Stimulated activated CD4-positive, alpha-beta T cell treated with anti-CD3 and anti-CD28 coated beads, Interleukin-15, amount 100 ng/mL, for 1 hour (primary cell): ENCODE measurements at places on chromosomes 3 and 15.

GRCh38 chr15:67997996-67998395 is 56.1 kb upstream of the PIAS1 start:
- no peak for DNase-seq

DNA sequence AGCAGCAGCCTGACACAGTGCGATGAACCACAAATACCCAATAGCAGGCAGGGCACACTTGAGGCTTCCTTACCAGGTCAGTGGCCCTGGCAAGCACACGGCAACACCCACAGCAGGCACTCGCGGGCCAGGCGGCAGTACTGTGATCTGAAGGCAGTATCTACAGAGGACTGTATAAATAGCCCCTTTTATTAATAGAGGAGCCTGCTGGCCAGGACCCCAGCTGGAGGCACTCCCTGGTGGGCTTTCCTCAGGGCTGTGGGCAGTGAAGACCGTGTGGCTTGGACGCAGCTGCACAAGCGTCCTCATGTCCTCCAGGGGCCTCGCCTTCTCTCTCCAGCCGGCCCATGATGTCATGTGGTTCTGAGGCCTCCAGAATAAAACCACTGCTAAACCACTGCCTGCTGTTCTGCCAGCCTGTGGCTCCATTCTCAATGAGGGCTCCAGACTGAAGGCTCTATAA is 44.1 kb downstream of the LRIG1 start:
- DNase-seq, result no peak

DNA sequence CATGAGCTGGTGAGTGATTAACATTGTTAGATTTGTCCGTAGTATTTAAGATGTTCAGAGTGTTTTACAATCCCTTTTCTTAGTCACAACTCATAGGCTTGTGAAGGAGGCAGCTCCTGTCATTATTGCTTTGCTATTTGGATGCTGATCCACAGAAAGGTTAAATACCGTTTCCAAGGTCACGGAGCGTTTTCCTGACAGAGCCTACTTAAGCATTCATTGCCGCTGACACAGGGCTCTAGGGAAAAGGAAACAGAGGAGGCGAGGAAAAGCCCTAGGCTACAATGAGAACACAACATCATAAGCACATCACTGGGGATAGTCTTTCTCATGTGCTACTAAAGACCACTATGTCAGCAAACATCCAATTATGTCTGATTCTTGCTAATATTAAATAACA is 38.5 kb upstream of the CPB1 start:
- DNase-seq, result no peak

- no peak for DNase-seq
These were observed 1.8 kb downstream of the ACAP2 start for GRCh38 chr3:195441051-195441450.

GRCh38 chr3:197753263-197753662 is 3.6 kb downstream of the FYTTD1 start:
- DNase-seq, result no peak

- DNase-seq, result no peak
These were observed 24.1 kb downstream of the PIGB start for GRCh38 chr15:55343168-55343567.

GRCh38 chr15:63945838-63946298 is 100.4 kb downstream of the DAPK2 start:
- DNase-seq, result no peak

GRCh38 chr3:123344175-123344906 is 104.5 kb downstream of the ADCY5 start:
- DNase-seq, result no peak

DNA sequence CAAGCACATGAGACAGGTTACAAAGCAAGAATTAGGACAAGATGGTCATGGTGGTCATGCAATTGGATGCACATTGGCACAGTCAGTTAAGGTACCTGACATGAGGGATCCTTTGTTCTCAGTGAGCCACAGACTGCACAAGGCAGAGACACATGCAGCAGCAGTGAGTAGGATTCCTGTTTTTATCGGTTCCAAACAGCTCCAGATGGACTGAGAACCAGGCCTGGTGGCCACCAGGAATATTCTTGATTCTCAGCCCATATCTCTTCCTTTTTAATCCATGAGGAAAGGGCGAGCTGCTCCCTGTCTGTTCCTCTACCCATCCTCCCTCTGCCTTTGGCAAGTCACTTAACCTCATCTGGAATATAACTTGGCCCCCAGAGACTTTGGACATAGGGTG is 410.8 kb downstream of the GAP43 start:
- DNase-seq, result no peak

DNA sequence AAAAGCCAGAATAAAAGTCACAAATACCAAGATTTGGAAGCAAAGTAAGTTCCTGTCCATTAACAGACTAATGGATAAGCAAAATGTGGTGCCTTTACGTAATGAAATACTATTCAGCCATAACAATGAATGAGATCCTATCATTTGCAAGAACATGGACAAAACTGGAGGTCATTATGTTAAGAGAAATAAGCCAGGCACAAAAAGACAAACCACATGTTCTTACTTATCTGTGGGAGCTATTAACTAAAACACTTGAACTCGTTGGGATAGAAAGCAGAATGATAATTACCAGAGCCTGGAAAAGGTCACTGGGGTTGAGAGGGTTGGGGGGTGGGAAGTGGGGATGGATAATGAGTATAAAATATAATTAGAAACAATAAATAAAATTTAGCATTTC is 1015.9 kb downstream of the OTOL1 start:
- no peak for DNase-seq

DNA sequence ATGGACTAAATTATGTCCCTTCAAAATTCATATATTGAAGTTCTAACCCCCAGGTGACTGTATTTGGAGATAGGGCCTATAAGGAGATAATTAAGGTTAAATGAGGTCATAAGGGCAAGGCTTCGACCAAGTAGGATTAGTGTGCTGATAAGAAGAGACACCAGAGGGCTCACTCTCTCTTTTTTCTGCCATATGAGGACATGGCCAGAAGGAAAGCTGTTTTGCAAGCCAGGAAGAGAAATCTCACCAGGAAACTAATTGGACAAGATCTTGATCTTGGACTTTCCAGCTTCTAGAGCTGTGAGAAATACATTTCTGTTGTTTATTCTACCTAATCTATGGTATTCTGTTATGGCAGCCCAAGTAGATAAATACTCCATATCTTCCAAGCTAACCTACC is 503.6 kb upstream of the NAALADL2 start:
- DNase-seq, result no peak

DNA sequence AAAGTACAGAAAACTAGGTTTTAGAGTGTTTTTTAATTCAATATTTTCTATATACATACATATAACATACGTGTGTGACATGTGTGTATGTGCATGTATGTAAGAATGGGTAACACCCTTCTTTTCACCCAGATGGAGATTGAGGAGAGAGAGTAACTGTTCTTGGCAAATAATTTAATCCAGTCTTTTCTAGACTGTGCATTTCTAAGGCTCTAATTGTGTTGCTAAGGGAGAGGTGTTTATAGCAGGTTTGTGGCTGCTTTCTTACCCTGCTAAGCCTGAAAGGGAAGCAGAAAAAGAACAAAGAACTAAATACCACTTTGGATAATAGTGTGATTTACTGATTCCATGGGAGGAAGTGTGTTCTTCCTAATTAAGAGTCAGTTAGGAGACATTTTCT is 46.0 kb upstream of the ALDH1L1 start:
- no peak for DNase-seq

GRCh38 chr3:9292516-9292915 is 43.1 kb upstream of the SRGAP3 start:
- DNase-seq, result no peak

GRCh38 chr3:11457135-11457534 is 184.9 kb downstream of the ATG7 start:
- no peak for DNase-seq

DNA sequence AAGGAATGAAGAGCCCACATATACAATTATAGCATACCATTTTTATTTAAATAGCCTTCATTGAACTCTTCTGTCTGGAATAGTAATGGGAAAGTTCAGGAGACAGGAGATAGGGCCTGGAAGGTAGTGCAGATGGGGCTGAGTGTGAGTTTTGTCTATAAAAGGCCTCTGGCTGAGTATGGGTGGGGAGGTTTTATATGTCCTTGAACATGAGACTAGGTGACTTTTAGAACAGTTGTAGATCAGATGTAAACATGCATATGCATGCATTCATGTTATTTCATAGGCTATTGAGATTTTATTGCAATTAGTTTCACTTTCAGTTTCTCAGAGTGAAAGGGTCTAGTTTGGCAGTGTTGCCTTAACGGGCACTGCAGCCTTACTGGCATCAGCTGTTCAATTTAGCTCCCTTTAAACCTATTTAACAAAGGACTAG is 27.1 kb downstream of the CGGBP1 start:
- DNase-seq, result no peak

DNA sequence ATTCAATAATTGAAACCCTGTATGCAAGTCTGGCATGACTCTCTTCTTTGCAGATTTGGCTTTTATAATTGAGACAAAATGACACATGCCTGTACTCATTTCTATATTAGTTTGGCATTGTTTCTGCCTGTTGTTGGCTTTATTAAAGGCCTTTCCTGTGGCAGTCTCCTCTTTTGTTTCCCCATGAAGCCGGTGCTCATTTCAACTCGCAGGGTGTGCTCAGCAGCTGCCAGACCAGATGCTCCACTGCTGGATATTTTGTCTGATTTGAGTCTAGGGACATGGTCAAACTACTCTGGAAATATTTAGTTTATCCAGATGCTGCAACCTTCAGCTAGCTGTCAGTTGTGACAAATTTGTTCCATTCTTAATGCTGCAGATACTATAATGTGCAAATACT is 445.3 kb downstream of the NAALADL2 start:
- no peak for DNase-seq

DNA sequence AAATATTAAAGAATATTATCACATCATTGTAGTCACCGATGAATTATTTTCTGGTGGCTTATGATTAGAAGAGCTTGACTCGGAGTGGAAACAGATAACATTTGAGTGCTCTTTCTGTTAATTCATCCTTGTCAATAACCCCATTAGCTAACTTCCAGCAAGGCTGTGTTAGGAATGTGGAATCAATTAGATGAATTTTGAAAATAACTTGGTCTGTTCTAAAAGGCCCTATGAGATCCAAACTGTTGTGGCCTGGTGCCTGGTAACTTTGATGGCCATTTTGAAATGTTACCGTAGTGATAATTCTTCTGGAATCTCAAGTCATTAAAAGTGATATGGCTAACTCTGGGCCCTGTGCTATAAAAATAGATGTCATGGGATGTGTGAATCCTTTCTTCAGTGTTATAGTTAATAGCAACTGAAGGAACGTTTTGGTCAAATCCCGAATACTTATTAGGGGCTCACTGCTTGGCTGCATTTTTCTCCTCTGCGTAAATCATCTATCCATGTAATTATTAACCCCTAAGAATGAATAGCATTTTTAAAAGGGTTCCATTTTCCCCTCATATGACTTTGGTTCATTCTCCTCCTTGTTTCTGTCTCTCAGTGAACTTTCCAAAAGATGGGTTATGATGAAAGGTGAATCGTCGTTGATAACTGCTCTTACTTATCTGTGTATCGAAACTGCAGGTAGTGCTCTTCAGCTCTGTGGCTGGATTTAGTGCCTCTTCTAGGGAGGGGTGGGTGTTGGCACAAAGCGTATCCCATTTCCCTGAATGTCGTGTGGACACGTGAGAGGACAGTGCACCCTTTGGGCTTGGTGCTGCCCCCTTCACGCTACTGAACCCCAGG is 82.7 kb downstream of the IGF1R start:
- no peak for DNase-seq

GRCh38 chr3:181729341-181729869 is 17.7 kb downstream of the SOX2 start:
- DNase-seq, result no peak

- DNase-seq, result no peak
These were observed 142.9 kb downstream of the ATG7 start for GRCh38 chr3:11415099-11415498.

DNA sequence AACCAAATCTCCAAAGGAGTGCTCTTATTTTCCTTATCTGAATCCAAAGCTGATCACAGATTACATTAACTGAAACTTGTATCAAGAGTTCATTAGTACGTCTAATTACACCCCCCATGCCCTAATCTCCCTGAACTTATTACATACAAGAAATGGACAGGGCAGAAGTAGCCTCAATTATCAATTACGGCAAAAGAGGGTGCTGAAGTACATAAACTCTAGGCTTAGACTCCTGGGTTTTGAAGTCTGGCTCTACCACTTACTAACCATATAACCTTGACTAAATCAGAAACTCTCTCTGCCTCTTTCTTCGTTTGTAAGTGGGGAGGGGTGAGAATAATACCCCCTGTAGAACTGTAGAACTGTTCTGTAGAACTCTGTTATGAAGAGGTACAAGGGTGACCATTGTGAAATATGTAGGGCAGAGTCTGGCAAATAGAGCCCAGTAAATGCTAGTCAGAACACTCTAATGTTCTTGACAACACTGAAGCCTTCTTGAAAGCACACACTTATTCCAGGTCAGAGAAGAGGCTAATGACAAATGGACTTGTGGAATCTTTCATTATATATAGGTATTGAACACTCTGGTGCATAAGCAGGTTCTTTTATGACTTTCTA is 19.6 kb upstream of the OR5K4 start:
- no peak for DNase-seq

DNA sequence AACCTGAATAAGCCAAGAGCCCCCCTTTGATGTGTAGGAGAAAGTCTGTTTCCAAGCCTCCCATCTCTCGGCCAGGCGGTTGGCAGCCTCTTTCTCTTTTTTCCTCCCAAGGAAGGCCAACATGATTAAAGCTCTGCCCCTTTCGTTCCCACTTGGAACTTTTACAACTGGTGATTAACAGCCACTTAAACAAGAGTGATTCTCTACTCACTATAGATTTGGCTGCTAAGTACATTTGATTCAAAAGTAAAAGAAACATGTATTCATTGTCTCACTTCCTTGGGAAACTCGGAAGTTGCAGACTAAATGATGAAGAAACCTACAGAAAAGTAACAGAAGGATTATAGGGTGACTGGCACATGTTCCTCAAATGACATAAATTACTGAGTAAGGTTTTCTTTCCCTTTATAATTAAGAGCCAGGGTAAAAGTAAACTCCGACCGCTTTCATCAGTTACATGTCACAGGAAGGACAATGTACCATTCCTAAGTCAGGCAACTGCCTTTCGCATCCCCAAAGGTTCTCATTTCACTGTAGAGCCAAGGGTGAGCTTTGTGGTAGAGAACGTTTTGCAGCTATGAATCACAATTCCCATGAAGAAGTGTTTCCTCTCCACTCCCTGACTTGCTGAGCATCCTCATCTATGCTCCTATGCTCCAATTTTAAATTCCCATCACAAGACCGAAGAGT is 72.7 kb downstream of the MB21D2 start:
- no peak for DNase-seq

DNA sequence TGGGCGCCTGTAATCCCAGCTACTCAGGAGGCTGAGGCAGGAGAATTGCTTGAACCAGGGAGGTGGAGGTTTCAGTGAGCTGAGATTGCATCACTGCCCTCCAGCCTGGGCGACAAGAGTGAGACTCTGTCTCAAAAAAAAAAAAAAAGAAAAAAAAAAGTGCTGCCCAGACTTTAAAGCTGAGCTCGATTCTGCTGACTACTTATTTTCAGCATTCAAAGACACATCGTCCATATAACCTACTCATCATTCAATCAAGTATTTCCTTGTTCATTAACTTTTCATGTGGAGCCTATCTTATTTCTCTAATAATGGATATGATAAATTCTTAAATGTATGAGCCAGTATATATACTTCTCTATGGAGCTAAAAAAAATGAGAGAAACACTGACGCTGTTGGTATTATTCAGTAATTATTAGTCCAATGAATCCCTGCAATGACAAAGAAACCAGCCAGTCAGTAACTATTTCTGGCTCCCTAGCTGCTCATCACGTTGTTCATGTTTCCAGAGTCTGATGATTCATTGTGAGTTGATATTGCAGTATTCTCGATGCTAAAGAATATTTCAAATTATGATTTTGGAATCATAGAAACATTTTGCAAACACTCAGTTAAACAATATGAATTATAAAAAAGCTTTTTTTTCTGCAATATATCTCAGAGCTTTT is 111.9 kb downstream of the RAP2B start:
- no peak for DNase-seq
